Hematopoietic multipotent progenitor cell treated with erythropoietin and hydrocortisone succinate and interleukin-3 and kit ligand, for 6 days (in vitro differentiated cells): ENCODE measurements at places on chromosomes 2 and 18.

DNA sequence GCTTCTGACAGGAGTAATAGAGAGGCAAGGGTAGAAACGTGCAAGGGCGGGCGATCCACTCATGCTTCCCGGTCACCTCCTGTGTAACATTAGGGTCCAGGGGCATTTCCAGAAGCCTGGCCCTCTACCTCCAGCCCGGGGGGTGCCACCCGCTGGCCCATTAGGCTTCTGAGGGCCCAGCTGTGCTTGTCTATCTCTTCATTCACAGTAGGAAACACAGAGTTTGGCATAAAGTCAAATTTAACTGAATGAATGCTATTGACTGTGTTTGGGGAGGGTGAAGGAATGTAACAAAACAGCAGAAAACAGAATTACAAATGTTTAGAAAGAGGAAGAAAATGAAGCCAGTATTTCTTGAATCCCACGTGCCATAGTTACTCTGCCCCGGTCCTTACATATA, 112.4 kb upstream of the SLC66A3 start:
- no peak for DNase-seq

DNA sequence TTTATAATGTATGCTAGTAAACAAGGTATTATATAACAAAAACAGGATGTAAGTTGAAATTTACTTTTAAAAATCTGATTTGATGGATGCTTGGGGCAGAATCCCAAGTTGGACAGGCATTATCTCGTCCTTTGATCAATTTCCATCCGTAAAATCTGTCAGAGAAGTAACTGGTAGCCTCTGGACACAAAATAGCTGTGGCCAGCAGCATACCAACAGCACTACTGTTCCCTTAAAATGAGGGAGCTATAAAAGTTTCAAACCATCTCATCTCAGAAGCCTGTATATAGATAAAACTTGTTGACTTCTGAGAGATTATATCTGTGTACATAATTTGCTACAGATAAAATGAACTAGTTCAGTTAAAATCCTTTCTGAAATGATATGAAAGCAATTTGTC, 14.7 kb upstream of the METAP1D start:
- no peak for DNase-seq

GRCh38 chr2:148590612-148591011, 53.9 kb upstream of the EPC2 start:
- no peak for DNase-seq

- no peak for DNase-seq
Measured at GRCh38 chr2:164515030-164515429, 106.3 kb downstream of the GRB14 start.

DNA sequence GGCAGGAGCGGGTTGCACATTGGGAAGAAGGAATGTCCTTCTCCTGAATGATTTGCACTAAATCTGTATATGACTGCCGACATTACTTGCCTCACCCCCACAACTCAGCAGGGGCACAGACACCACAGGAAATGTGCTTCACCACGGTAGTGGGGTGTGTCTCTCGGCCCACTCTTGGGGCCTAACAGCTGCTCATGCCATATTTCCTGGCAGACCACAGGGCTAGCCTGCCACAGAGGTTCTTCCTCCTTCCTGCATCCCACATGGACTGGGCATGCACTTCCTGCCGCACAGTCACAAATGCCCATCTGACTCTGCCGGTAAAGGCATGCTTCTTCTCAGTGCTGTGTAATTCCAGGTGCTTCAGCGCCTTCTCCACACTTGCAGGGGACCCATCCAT, 10.3 kb upstream of the PAPOLG start:
- peak; percentile 46 for DNase-seq

GRCh38 chr2:241804326-241805229, 4.4 kb upstream of the NEU4 start:
- DNase-seq = peak; percentile 59

GRCh38 chr18:26480897-26481795, 67.2 kb downstream of the KCTD1 start:
- no peak for DNase-seq

GRCh38 chr2:144619760-144620159, 99.8 kb upstream of the ZEB2 start:
- DNase-seq = no peak

DNA sequence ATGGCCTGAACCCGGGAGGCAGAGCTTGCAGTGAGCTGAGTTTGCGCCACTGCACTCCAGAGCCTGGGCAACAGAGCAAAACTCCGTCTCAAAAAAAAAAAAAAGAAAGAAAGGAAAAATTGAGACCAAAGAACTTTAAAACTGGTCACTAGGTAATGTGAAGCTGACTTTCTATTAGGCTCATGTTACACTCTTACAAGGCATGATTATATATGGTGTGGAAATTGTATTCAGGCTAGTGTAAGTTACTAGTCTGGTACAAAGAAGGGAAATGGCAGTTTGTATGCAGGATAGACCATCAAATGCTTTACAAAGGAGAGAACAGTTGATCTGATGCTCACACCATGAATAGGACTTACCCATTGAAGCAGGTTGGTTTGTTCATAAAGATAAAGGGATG, 35.4 kb upstream of the ARMC9 start:
- no peak for DNase-seq

GRCh38 chr2:174750923-174751441, 13.3 kb downstream of the CHRNA1 start:
- no peak for DNase-seq

GRCh38 chr2:44116319-44116718, 52.4 kb upstream of the PPM1B start:
- no peak for DNase-seq

DNA sequence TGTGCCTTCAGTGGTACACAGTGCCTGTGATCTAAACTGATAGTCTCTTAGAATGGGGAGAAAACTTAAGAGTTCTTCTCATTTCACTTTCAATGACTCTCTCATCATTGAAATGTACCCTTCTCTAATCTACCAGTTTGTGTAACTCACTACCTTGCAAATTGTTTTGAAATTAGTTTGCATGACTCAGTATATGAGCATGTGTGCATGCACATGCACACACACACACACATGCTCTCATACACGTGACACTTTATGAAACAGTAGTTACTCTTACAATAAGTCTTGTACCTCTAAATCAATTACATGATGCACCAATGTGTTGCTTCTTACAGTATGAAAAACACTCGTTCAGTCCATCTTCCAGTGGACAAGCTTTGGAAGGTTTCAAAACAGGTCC, 10.6 kb downstream of the LYPD6B start:
- DNase-seq = no peak

DNA sequence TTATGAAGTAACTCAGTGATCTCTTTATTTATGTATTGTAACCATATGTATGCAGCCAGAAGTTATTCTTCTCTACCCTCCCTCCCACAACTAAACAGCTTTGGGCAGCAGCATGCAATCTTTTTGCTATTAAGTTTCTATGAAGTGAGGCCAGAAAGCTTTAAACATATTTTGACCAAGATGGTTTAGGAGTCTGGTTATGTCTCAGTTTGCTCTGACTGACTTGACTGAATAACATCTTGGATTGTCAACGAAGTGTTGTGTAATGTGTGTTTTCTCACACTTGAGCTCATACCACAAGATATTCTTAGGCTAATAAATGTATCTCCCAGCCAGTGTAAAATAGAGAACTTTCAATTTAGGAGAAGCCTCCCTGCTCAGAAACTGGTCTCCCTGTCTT, 104.3 kb downstream of the TTC27 start:
- no peak for DNase-seq

DNA sequence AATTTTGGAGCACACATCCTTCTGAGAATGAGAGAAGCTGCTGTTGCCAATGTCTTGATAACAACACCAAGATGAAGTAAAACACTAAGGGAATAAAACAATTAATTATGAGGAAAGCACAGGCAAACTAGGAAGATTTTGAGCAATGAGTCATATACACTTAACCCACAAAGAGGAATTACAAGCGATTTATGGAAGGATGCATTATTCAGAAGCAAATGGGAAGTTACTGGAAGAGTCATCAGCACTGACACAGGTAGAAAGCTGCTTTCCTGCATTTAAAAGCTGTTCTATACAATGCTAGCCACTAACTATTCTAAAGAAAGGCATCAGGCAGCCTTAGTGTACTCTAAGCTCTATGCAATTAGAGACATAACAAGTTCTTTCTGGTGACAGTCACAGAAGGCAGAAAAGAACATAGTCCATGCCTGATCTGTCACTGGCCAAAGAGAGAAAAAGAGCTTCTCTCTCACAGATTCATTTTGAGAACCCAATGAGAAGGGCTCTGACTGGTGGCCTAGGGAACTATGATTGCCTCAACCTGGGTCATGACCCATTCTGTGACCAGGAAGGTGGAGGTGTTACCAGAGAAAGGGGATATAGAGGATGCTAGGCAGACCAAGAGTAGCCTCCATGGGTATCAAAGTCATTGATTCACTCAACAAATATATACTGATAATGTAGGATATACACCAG, 45.4 kb downstream of the M1AP start:
- no peak for DNase-seq

GRCh38 chr2:188600536-188601210, 309.0 kb downstream of the GULP1 start:
- DNase-seq = no peak

GRCh38 chr2:98512699-98513098, 68.0 kb downstream of the INPP4A start:
- DNase-seq = no peak

DNA sequence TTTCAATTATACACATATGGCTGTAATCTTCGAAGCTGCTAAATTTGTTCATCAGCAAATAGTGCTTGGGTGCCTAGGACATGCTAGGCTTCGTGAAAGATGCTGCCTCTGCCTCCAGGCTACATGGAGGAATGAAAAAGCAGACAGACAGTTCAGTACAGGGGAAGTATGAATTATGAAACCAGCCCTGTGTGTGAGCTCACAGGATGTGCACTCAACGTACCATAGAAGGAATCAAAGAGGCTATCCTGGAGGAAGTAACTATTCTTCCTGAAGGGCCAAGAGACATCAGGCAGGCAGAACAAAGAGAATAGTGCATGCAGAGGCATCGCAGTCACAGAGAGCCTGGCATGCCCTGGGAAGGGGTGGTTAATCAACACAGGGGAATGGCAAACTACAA, 61.4 kb downstream of the DYM start:
- peak; percentile 31 for DNase-seq

DNA sequence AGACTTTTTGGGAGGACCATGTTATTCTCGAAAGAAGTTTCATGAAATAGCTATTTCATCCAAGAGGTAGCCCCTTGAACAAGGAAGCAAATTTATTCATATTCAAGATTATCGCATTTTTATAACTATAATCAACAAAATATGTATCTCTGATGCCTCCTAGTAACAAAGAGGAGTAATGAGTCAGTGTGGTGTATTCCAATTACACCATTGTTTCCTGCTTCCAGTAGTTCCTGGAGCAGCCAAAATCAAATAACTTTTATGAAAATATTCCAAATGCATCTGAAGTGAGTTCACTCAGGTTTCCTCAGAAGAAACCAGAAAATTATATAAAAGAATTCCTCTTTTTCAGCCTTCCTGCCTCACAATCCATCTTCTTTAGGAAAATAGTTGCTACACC, 43.0 kb downstream of the ANKRD36B start:
- DNase-seq = no peak

- DNase-seq = peak; percentile 56
Measured at GRCh38 chr2:235643680-235644511, 150.1 kb downstream of the AGAP1 start.

GRCh38 chr18:48581206-48581605, 42.4 kb downstream of the CTIF start:
- no peak for DNase-seq

GRCh38 chr18:43870626-43871025, 593.3 kb upstream of the SYT4 start:
- no peak for DNase-seq

GRCh38 chr2:160275656-160276055, 75.6 kb upstream of the ITGB6 start:
- DNase-seq = no peak

DNA sequence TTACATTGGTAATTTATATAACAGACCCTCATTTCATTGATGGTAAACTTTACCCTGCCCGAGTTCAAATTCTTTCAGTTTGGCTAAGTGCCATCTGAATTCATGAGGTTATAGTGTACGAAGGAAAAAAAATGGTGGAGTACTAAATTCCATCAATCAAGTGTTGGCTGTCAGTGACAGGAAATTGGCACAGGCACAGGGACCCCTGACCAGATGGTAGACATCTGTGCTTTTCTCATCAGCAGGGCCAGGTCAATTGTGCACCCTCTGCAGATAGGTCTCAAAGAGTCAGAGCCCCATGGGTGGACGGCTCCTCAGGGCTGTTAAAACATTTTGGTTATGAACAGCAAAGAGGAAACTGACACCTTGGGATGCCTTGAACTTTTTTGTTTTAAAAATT, 439.2 kb downstream of the SETBP1 start:
- DNase-seq = no peak

DNA sequence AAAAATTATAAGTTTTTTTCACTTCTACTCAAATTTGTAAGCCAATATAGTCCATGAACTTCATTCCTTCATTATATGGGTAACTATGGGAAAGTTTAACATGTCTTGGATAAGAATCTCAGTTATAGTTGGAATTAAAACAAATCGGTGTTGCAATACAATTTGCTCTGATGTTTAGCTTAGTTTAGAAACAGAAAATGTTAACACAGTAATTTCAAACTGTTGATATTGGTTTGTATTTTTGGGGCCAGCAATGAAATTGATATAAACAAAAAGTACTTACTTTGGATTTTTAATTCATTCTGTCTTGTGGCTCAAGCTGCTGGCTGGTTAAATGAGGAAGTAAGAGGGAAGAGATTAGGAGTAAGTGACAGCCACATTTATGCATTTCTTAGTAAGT, 368.5 kb upstream of the NT5C1B start:
- DNase-seq = no peak

GRCh38 chr18:22528291-22528690, 110.6 kb upstream of the CTAGE1 start:
- DNase-seq = no peak

- DNase-seq = peak; percentile 84
Measured at GRCh38 chr2:122193622-122194021, 438.2 kb downstream of the TSN start.

DNA sequence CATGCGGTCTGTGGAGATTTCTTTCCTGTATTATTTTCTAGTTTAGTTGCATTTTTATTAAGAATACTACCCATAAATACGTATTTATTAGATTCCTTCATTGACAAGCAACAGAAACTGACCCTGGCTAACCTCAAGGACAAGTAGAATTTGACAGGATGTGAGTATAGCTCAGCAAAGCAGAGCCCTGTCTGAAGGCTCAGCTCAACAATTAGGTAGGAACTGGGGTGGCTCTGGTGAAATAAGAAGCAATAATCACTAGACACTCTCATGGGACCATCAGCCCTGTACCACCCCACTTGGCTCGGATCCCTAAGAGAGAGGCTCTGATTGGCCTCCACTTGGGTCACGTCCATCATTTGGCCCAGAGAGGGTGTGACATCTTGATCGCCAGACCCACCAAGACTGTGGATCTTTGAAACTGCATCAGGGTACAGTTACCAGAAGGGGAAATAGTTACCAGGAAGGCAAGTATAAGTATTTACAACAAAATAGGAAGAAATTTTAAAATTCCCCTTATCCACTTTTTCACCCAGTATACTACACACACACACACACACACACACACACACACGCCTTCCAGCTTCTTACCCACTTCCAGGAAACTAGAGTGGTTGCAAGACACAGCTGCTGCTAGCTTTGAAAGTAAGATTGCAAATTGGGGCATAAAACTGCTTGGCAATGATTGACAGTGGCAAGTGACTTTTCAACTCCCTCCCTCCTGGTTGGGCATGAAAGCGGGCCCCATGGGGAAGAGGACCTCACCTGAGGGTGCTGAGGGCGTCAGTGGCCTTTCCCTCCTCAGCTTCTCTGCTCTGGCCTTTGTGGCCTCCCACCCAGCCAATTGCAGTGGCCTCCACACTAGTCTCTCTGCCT, 41.8 kb downstream of the KCTD18 start:
- no peak for DNase-seq

- no peak for DNase-seq
Measured at GRCh38 chr2:56918790-56919189, 735.0 kb downstream of the CCDC85A start.

- no peak for DNase-seq
Measured at GRCh38 chr18:77118256-77119090, 14.1 kb downstream of the MBP start.
